Osteocyte (in vitro differentiated cells): ENCODE measurements at places on chromosomes 2 and 18.

DNA sequence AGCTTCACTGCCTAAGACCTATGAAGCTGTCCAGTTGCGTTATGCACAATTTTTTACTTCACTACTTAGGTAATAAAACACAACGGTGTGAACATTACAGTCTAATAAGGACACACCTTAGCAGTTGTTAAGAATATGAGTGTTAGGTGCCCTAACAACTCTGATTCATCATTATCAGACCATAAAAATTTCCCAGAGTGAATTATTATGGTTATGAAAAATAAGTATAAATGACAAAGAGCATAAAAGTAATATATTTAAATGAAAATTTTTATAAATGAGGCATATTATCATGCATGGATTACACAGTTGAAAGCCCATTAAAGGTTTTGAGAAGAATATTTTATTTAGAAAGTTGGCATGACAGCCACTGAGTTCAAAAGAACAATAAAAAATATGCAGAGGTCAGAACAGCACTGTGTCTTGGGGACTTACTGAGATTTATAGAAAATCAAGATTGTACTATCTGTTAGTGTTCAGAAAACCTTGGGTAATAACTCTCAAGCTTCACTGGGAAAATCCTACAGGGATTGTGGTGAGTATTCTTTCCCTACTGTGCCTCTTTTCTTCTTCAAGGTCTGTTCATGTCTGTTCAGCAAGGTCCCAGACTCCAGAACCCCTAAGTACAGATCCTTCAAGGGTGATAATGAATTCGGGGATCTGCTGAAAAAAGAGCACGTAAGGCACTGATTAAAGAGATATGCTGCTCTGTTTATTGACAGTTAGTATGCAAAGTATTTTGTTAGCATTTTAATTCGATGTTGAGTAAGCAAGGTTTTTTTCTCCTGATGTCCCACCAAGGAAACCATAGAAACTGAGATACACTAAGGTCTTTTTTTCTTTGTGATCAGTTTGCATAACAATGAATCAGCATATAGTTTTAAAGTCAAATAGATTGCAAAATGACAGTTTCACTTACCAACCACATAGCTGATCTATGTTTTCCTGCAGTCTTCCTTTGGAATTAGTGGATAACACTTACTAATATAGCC is 250.0 kb downstream of the DSEL start:
- peak overlapping the region; percentile 82 for H3K27ac ChIP-seq
- H3K4me1 ChIP-seq, result peaks cover 47% of the 10 kb centered on the region
- peaks cover 3% of the 10 kb centered on the region for H3K36me3 ChIP-seq

GRCh38 chr2:150127346-150127990 is 360.0 kb downstream of the RND3 start:
- no peaks in the 10 kb centered on the region for H3K27me3 ChIP-seq
- H3K27ac ChIP-seq, result no peak overlapping the region
- no peaks in the 10 kb centered on the region for H3K36me3 ChIP-seq
- H3K4me1 ChIP-seq, result peaks cover 37% of the 10 kb centered on the region
- H3K4me3 ChIP-seq, result no peak overlapping the region

GRCh38 chr2:218295029-218295428 is 2.7 kb upstream of the TMBIM1 start:
- peaks cover 25% of the 10 kb centered on the region for H3K4me1 ChIP-seq
- no peak overlapping the region for H3K4me3 ChIP-seq
- no peak overlapping the region for H3K27ac ChIP-seq
- no peaks in the 10 kb centered on the region for H3K27me3 ChIP-seq
- no peak for DNase-seq

GRCh38 chr2:168158586-168158985 is 88.8 kb downstream of the STK39 start:
- no peak for DNase-seq
- no peak overlapping the region for H3K4me3 ChIP-seq
- no peak overlapping the region for H3K27ac ChIP-seq
- H3K4me1 ChIP-seq, result peaks cover 20% of the 10 kb centered on the region
- peaks cover 30% of the 10 kb centered on the region for H3K36me3 ChIP-seq

GRCh38 chr2:71494523-71495155 is 41.3 kb downstream of the DYSF start:
- no peak for DNase-seq
- H3K27ac ChIP-seq, result no peak overlapping the region
- H3K27me3 ChIP-seq, result no peaks in the 10 kb centered on the region
- no peak overlapping the region for H3K4me3 ChIP-seq
- peaks cover 38% of the 10 kb centered on the region for H3K4me1 ChIP-seq
- H3K36me3 ChIP-seq, result peaks cover 5% of the 10 kb centered on the region
